ENCODE measurements at places on chromosomes 5 and 9. TPM values are rescaled to one million over a fixed set of nuclear protein-coding genes. Genes with fewer than 3 reads are reported as not detected.

The TIFAB gene
- total RNA-seq: not detected

DNA sequence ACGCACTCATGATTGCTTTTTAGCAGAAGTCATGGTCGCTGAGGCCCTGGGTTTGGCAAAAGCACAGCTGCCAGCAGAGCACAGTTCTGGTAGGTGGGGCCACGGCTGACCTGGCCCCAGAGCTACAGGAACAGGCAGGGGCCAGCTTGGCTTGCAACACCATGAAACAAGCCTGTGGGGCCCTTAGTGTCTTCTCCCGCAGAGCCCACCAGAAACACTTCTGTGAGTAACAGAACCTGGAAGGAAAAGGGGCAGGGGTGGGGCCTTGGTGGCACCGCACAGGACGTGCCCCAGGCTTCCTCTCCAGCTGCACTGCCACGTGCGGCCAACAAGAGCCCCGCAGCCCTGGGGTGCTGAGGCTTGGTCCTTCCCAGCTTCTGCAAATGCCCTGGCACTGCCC is 4.8 kb downstream of the ASB6 start:
- DNase-seq: no peak
- H3K36me3 ChIP-seq: no peaks in the 10 kb centered on the region
- no peaks in the 10 kb centered on the region for H3K27me3 ChIP-seq
- H3K4me3 ChIP-seq: no peak overlapping the region

GRCh38 chr9:111896942-111897600 is 457 bp downstream of the UGCG start:
- no peak overlapping the region for H3K27ac ChIP-seq
- H3K4me3 ChIP-seq: no peak overlapping the region
- peaks cover 3% of the 10 kb centered on the region for H3K4me1 ChIP-seq
- DNase-seq: peak; percentile 80

The RAD1 gene
- total RNA-seq: 38.3 TPM

DNA sequence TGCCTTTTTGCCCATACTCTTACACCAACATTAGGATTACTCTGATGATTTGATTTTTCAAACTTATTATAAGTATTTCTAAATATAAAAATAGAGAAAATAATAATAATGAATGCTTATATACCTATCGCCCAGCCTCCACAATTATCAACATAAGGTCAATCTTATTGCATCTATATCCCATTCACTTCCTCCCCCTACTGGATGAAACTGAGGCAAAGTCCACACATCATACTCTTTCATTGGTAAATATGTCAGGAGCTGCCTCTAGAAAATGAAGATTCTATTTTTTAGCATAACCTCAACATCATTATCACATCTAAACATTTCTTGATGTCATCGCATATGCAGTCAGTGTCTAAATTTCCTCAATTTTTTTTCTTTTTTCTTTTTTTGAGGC is 44.3 kb downstream of the SH3RF2 start:
- DNase-seq: no peak
- H3K27me3 ChIP-seq: peaks cover 3% of the 10 kb centered on the region
- H3K4me1 ChIP-seq: no peaks in the 10 kb centered on the region
- H3K27ac ChIP-seq: no peak overlapping the region
- H3K36me3 ChIP-seq: no peaks in the 10 kb centered on the region

- H3K27me3 ChIP-seq: no peaks in the 10 kb centered on the region
- no peak for DNase-seq
- H3K27ac ChIP-seq: peak overlapping the region; percentile 8
- H3K36me3 ChIP-seq: no peaks in the 10 kb centered on the region
- peaks cover 60% of the 10 kb centered on the region for H3K4me1 ChIP-seq
Observed at GRCh38 chr5:170306381-170306831, 8.8 kb upstream of the LCP2 start.

DNA sequence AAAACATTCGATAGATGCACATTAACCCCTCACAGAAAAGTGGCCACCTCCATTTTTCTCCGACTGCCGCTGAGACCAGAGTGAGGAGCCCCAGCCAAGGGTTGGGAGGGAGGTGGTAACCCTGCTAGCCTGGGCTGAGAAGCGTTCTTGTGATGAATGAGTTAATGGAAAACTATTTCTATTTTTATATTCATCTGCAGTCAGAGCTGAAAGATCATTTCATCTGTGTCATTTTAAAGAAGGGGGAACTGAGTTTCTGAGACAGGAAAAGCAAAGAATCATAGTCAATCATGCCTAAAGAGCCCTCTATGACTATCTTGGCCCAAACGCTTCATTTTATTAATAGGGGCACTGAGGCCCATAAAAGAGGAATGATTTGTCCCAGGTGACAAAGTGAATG is 229.5 kb downstream of the PAPPA start:
- H3K27ac ChIP-seq: no peak overlapping the region
- H3K27me3 ChIP-seq: no peaks in the 10 kb centered on the region
- DNase-seq: no peak

DNA sequence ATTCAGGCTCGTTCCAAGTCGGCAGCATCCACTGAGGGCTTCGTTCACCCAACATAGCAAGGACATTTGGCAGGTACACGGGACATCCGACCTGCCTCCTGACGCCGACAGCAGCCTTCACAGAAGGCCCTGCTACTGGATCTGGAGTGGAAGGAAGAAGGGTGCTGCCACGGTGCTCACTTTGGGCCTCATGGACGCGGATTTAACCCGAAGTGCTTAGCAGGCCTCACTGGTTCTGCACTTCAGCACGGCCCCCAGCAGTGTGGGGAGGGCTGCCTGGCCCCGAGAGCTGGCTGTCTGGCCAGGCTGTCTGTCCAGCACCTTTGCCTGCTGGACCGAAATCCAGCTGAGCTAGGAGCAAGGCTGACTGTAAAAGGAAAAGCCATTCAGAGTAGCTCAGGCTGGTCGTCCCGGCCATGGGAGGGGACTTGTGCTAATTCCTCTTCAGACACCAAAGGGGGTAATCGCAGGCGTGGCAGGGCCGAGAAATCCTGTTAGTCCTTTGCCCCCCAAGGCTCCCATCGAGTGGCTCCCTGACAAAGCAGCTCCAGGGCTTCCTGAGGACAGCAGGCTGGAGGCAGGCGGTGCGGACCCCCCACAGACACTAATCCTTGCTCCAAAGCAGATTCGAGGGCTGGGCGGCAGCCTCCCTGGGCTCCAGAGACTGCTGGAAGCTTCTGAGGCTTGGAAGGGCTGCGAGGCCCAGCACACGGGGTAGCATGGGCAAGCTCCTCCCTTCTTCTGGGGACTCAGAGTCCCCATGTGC is 11.1 kb upstream of the RXRA start:
- no peak for DNase-seq
- no peak overlapping the region for H3K27ac ChIP-seq
- H3K36me3 ChIP-seq: no peaks in the 10 kb centered on the region
- no peaks in the 10 kb centered on the region for H3K4me1 ChIP-seq
- H3K4me3 ChIP-seq: no peak overlapping the region

DNA sequence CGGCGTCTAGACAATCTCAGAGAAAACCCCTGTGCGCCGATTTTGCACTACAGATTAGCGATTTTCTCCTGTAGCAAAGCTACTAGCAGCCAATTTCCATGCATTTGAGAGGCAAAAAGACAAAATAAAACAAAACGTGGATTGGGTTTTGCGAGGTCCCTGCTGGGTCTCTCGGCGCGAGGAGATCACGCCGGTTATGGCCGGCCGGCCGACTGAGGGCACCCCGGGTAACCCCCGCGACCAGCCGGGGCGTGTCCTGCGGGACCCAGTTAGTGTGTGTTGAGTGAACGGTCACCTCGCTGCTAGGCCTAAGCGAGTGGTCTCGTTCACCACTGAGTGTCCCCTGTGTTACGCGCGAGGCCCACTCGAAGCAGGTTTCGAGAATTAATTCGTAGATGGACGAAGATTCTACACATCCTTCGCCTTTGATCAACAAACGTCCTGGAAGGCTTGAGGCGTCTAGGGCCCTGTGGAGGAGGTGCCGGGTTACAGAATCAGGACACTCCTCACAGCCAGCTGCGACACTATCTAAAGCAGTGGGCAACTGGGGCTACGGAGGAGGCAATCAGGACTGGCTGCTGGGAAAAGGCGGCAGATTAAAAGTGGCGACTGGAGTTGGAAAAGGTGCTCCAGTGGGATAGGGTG is 764 bp upstream of the VDAC1 start:
- peak overlapping the region; percentile 86 for H3K27ac ChIP-seq
- DNase-seq: peak; percentile 68
- H3K27me3 ChIP-seq: no peaks in the 10 kb centered on the region
- H3K4me3 ChIP-seq: peak overlapping the region; percentile 91
- H3K4me1 ChIP-seq: peaks cover 26% of the 10 kb centered on the region

DNA sequence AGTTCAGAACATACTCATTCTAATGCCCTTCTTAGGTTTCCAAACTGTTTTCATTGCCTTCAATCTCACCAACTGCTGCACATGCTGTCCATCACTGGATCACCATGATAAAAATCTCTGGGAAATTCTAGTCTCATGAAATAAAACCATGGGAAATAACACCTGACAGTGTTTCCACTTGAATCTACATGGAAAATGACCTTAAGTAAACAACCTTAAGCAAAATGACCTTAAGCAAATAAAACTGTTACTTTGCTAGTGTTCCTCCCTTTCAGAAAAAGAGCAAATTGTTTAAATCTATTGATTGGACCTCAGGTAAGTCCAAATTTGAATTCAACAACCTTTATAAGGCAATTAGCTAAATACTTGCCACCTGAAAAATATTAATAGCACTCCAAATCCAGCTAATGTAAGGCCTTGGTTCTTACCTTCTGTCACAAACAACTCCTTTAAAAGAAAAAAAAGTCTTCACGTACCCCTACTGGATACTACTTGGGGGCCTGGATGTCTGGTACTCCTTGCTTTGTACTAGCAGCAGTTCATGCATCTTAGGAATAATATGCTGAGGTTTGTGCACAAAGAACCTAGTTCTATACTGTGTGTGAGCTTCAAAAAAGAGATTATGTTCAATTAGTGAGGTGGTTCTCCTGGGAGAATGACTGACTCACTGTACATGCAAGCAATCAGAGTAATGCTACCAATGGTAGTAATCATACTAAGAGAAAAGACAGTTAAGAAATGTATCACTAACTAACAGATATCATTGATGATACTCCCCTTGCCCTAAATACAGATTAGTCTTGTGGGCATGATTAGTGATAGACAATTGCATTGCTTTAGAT is 630.4 kb downstream of the PSAT1 start:
- no peaks in the 10 kb centered on the region for H3K36me3 ChIP-seq
- H3K27ac ChIP-seq: no peak overlapping the region
- H3K4me3 ChIP-seq: no peak overlapping the region
- H3K4me1 ChIP-seq: no peaks in the 10 kb centered on the region
- DNase-seq: no peak

DNA sequence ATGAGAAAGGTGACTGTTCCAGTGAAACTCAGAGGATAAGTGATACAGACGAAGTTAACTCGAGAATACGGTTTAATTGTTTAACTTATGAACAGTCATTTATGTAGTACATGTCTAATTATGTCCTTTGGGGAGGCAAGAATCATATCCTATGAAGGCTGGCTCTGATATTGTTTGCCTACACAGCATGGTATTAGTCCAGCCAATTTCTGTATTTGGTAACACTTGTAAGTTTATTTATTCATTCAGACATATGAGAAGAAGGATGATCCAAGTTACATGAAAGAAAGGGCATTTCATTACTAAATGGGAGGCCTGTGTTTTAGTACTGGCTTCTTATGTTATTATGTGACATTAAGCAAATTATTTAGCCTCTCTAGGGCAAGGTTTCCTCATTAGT is 199.7 kb downstream of the NNT start:
- no peak for DNase-seq
- H3K4me3 ChIP-seq: no peak overlapping the region
- no peak overlapping the region for H3K27ac ChIP-seq
- no peaks in the 10 kb centered on the region for H3K4me1 ChIP-seq
- H3K27me3 ChIP-seq: no peaks in the 10 kb centered on the region

DNA sequence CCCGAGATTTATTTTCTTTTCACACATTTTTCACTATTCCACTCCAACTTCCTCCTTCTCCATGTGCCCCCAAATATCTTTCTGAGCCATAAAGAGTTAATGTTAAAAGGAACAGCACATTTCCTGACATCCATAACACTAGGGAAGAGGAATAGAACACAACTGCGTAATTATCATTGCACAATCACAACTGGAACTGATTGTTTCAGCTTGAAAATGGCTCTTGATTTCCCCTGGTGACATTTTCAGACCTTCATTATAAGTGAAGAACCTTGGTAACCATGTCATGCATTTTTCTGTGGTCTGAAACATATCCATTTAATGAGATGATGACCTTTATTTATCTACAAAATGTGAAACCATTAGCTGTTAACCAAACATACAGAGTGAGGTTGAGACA is 82.4 kb downstream of the PCSK1 start:
- no peak for DNase-seq
- no peak overlapping the region for H3K4me3 ChIP-seq
- no peaks in the 10 kb centered on the region for H3K36me3 ChIP-seq
- no peaks in the 10 kb centered on the region for H3K4me1 ChIP-seq

GRCh38 chr5:146753641-146754040 is 124.9 kb downstream of the PPP2R2B start:
- peak overlapping the region; percentile 80 for H3K4me3 ChIP-seq
- H3K4me1 ChIP-seq: peaks cover 71% of the 10 kb centered on the region
- H3K36me3 ChIP-seq: peaks cover 14% of the 10 kb centered on the region

DNA sequence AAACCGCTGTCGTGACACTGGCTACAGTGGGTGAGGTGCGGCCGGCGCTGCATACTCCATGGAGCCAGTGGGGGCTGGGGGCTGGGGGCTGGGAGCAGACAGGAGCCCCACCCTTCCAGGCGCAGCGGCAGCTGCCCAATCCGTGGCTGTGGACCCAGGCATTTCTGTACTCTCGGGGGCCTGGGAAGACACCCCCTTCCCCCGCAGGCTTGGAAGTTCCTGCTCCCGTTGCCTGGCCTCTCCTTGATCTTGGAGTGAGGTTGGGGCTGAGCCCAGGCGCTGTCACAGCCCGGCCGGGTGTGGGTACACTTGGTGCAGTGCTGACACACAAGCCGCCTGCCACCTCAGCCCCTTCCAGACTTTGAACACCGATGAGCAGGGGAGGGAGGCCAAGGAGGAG is 27.7 kb upstream of the GGTA1 start:
- peaks cover 8% of the 10 kb centered on the region for H3K27me3 ChIP-seq
- no peaks in the 10 kb centered on the region for H3K4me1 ChIP-seq
- no peaks in the 10 kb centered on the region for H3K36me3 ChIP-seq
- no peak overlapping the region for H3K4me3 ChIP-seq
- no peak for DNase-seq

- no peaks in the 10 kb centered on the region for H3K4me1 ChIP-seq
- H3K27ac ChIP-seq: no peak overlapping the region
- no peak overlapping the region for H3K4me3 ChIP-seq
- peaks cover 19% of the 10 kb centered on the region for H3K27me3 ChIP-seq
- no peak for DNase-seq
Observed at GRCh38 chr9:109990541-109990940, 210.5 kb downstream of the PALM2AKAP2 start.

- no peak overlapping the region for H3K27ac ChIP-seq
- H3K4me1 ChIP-seq: no peaks in the 10 kb centered on the region
- DNase-seq: no peak
- H3K36me3 ChIP-seq: no peaks in the 10 kb centered on the region
- no peaks in the 10 kb centered on the region for H3K27me3 ChIP-seq
Observed at GRCh38 chr5:111364992-111365391, 140.8 kb downstream of the CAMK4 start.

The IL3 gene
- not detected for total RNA-seq

All from natural killer cell treated with Interleukin-12 subunit alpha and Interleukin-12 subunit beta and Interleukin-15 and Interleukin-18, amount 100 ng/mL, for 72 hours (primary cell).